ENCODE measurements at places on chromosomes 6 and 20. TPM values are rescaled to one million over a fixed set of nuclear protein-coding genes. Genes with fewer than 3 reads are reported as not detected.
A peak's percentile ranks its signal among the peaks of the same experiment; 100 is the strongest.

GRCh38 chr20:55155360-55155759 lies 680.0 kb downstream of the DOK5 start:
- H3K27me3 ChIP-seq = no peaks in the 10 kb centered on the region
- H3K4me3 ChIP-seq = no peak overlapping the region
- H3K36me3 ChIP-seq = no peaks in the 10 kb centered on the region
- no peak for DNase-seq

DNA sequence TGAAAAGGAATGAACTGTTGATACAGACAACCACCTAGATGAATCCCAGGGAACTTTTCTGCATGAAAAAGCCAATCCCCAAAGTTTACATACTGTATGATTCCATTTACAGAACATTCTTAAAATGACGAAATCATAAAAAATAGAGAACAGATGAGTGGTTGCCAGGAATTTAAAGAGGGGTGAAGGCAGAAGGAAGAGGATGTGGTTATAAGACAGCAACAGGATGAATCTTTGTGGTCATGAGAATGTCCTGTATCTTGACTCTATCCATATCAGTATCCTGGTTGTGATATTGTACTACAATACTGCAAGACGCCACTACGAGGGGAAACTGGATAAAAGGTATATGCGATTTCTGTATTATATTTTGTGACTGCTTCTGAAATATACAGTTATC lies 70.1 kb upstream of the EMILIN3 start:
- no peak overlapping the region for H3K4me3 ChIP-seq
- no peak overlapping the region for H3K27ac ChIP-seq

Gene SLC32A1
- polyA plus RNA-seq = 0.16 TPM

DNA sequence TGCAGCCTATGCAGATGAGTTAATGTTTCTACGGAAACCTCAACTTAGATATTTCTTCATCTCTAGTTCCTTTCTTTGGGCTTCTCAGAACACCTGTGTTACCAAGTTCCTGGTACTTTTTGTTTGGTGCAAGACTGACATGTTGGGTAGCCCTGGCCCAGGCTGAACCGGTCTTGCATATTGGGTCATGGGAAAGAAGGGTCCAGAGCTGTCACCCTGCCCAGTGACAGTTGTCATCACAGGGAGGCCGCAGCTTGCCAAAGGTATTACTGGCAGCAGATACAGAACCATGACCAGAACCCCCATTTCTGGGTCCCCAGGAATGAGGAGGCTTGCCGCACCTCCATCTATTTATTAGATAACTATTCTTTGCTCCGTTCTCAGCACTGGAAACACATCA lies 40.2 kb downstream of the PDYN start:
- DNase-seq = peak; percentile 70
- no peaks in the 10 kb centered on the region for H3K27me3 ChIP-seq
- H3K4me3 ChIP-seq = no peak overlapping the region

DNA sequence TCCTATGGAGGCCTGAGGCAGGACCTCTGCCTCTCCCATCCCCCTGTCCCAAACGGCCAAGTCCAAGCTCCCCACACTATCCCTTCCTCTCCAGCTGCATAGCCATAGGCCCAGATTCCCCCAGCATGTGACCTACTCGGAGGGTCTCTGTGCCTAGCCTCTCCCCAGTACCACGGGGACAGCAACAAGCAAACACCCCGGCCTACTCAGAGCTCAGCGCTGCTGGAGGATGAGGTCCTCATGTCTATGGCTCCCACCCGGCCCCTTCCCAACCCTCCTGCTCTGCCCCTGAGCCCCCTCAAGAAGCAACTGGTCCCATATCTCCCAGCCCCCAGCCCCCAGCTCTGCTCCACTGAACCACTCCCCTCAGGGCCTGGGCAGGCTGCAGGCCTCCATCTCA lies 24.2 kb downstream of the RNASET2 start:
- no peak overlapping the region for H3K4me3 ChIP-seq
- no peak for DNase-seq
- H3K27ac ChIP-seq = peak overlapping the region; percentile 61
- peaks cover 6% of the 10 kb centered on the region for H3K36me3 ChIP-seq

Gene FGD2
- polyA plus RNA-seq = 444 TPM

DNA sequence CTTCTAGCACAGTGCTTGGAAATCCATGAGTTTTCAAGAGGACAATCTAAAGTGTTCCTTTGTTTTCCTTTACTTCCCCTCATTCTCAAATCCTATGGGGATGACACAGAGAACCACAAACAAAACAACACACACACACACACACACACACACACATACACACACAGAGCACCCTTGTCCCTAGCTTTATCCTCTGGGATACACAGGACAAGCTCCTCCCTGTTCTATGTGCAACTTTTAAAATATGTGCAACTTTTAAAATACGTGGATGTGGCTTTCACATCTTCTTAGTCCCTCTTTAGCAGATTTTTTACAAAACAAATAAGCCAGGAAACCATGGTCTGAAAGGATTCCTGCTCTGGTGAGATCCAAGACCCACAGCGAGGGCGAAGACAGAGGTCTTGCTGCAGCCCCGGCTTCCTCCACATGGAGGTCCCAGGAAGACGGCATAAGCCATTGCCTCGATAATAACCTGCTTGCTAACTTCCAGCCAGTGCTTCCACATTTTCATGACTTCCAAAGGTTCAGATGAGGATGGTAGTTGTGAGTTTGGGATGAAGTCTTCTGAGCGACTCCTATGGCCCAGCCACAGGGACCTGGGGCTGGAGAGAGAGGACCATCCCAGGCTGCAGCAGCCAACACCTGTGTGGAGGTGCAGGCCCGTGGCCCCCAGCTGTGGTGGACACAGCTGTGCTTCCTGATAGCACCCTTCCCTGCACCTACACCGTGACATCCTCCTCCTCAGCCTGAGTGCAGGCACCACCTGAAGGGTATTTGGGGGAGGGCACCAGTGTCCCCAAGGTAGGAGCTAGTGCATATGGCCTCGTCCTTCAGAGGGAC lies 62.8 kb upstream of the CD93 start:
- DNase-seq = no peak
- H3K27me3 ChIP-seq = no peaks in the 10 kb centered on the region
- H3K4me3 ChIP-seq = no peak overlapping the region
- H3K4me1 ChIP-seq = no peaks in the 10 kb centered on the region
- H3K36me3 ChIP-seq = no peaks in the 10 kb centered on the region

GRCh38 chr6:87684895-87685654 lies 17.0 kb downstream of the AKIRIN2 start:
- H3K4me1 ChIP-seq = peaks cover 60% of the 10 kb centered on the region
- DNase-seq = no peak
- H3K27me3 ChIP-seq = no peaks in the 10 kb centered on the region

Gene CASS4
- polyA plus RNA-seq = 0.17 TPM

Gene MOG
- polyA plus RNA-seq = not detected

- peaks cover 30% of the 10 kb centered on the region for H3K4me1 ChIP-seq
- peaks cover 1% of the 10 kb centered on the region for H3K36me3 ChIP-seq
- no peak for DNase-seq
- H3K27me3 ChIP-seq = no peaks in the 10 kb centered on the region
- no peak overlapping the region for H3K4me3 ChIP-seq
These were observed 73.4 kb downstream of the SSR1 start for GRCh38 chr6:7239590-7239948.

All from B cell (primary cell).